ENCODE measurements at places on chromosomes 1 and 21.

DNA sequence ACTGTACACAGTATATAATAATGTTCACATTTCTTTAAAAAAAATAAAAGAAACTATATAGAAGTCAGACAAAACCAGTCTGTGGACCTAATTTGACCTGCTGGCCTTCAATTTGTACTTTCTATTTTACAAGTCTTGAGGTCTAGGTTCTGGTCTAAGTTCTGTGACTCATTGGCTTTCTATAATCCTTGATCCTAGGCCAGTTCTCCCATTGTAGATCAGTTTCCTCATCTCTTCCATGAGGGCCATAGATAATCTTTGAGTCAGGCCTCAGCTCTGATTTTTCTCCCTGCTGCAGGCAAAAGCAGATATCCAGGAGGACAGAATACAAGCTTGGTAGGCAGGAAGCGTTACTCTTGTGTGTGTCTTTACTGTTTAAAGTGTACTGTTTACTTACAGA, 603.7 kb upstream of the CAMK1G start:
- no peak for DNase-seq

GRCh38 chr1:229340496-229340895, 2.4 kb downstream of the CCSAP start:
- DNase-seq = no peak

DNA sequence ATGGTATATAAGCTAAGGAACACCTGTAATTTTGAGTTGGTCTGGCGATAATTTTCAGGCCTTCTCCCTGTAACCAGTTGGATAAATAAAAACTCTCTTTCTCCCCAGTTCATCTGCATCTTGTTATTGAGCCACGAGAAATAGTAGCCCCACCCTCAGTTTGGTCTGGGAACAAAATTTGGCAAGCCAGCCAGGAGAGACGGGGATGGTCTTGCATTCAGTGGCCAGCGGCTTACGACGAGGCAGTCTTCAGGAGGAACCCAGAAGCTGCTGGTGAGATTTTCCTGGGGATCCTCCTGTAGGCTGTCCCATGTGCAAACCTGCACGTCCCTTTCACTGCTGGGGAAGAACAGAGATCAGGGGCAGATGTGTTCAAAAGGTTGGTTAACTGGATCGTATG, 174.6 kb downstream of the PLA2G4A start:
- DNase-seq = no peak

GRCh38 chr1:201016943-201017827, 6.3 kb downstream of the KIF21B start:
- no peak for DNase-seq

DNA sequence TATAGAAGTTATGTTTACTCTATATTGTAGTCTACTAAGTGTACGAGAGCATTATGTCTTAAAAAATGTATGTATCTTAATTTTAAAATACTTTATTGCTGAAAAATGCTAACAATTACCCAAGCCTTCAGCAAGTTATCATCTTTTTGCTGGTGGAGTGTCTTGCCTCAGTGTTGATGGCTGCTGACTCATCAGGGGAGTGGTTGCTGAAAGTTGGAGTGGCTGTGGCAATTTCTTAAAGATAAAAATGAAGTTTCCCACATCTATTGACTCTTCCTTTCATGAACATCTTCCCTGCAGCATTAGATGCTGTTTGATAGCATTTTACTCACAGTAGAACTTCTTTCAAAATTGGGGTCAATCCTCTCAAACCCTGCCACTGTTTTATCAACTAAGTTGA, 95.8 kb downstream of the CDC7 start:
- DNase-seq = peak; percentile 60

GRCh38 chr1:243940451-243940850, 90.4 kb upstream of the AKT3 start:
- no peak for DNase-seq

DNA sequence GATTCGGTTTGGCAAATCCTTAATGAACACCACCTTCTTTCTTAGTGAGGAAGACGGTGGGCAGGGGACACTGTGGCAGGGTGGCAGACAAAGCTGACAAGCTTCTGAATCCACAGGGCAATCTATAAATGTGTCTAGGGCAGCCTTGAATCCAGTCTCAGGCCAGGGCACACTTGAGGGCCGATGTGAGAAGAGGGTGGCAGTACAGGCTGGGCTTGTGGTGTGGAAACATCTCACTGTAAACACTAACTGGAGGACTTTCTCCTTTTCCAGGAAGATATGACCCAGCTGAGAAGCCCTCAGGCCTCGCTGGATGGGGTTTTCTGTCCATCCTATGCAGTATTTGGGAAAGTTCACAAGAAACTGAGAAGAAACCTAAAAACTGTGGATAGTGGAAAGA, 46.5 kb downstream of the PKP1 start:
- peak; percentile 59 for DNase-seq

- peak; percentile 8 for DNase-seq
These were observed 37.8 kb downstream of the LPAR3 start for GRCh38 chr1:84855168-84855567.

GRCh38 chr1:161884475-161884874, 118.4 kb downstream of the ATF6 start:
- no peak for DNase-seq

Measured in EH (cell line).